MG63 (cell line): ENCODE measurements at places on chromosomes 11 and 22. TPM values are rescaled to one million over a fixed set of nuclear protein-coding genes. Genes with fewer than 3 reads are reported as not detected.

DNA sequence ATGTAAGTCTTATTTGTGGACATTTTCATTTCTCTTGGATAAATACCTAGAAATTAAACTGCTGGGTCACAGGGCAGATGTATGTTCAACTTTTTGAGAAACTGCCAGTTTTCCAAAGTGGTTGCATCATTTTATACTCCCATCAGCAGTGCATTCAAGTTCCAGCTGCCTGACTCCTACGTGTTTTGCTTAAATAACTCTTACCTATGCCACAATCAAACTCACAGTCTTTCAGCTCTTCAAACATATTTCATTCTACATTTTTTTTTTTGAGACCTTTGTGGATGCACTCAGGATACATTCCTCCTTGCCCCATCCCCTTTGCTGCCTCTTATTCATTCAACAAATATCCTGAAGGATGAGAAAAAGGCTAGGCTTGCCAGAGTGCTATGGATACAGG is 9.2 kb downstream of the TCF20 start:
- DNase-seq = no peak

- DNase-seq = no peak
These were observed 4.0 kb downstream of the FOLR3 start for GRCh38 chr11:72139500-72139899.

GRCh38 chr22:48952256-48953102 is 875.2 kb downstream of the BRD1 start:
- no peak for DNase-seq

DNA sequence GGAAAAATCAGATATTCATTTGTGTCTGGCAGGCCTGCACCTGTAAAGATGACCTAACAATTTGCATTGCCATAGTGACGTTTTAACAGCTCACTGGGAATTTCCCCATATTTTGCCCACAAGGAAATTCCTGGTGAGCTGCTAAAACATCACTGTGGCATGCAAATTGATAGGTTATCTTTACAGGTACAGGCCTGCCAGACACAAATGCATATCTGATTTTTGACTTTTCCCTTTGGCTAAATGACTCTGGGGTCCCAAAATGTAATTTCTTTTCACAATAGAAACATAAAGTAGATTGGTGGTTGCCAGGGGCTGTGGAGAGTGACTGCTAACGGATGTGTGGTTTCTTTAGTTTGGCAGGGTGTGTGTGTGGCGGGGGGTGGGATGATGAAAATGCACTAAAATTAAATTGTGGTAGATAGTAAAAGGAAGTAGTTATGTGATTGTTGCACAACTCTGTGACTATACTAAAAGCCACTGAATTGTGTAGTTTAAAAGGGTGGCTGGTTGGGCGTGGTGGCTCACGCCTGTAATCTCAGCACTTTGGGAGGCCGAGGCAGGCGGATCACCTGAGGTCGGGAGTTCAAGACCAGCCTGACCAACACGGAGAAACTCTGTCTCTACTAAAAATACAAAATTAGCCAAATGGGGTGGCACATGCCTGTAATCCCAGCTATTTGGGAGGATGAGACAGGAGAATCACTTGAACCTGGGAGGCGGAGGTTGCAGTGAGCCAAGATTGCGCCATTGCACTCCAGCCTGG is 18.5 kb upstream of the FEZ1 start:
- DNase-seq = peak; percentile 50

GRCh38 chr22:48980409-48980808 is 847.3 kb downstream of the BRD1 start:
- DNase-seq = no peak

DNA sequence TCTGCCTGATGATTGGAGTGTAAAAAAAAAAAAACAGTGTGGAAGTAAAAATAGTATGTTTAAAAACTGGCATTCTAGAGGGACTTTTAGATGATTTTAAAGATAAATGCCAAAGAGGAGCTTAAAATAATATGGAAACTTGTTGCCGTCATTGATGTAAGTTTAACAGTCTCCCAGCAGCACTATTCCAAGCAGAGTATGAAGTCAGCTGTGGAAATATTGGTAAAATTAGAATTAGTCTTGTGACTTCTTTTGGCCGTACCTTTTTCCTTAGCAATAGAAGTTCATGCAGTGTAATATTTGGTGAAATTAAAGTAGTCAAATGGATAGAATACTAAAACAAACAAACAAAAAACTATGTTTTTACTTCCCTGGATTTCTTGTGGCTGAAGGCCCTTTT is 134.9 kb downstream of the METTL15 start:
- no peak for DNase-seq

DNA sequence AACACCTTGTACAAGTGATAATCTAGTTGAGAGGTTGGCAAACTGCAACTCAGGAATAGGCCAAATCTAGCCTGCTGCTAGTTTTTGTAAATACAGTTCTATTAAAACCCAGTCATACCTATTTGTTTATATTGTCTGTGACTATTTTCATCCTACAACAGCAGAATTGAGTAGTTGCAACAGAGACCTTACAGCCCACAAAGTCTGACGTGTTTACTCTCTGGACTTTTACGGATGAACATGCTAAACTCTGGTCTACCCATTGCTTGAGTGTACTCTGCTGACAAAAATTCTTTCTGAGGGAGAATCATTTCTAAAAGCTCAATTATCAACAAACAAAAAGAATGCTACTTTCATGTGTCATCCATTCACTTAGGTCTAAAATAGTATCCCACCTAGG is 287.0 kb downstream of the DYNC2H1 start:
- no peak for DNase-seq

DNA sequence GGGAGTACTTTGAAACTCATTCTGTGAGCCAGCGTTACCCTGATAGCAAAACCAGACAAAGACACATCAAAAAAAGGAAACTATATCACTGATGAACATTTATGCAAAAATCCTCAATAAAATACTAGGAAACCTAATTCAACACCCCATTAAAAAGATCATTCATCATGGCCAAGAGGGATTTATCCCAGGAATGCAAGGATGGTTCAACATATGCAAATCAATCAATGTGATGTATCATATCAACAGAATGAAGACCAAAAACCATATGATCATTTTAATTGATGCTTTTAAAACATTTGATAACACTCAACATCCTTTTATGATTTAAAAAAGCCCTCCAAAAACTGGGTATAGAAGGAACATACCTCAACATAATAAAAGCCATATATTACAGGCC is 19.8 kb downstream of the RRP8 start:
- no peak for DNase-seq

DNA sequence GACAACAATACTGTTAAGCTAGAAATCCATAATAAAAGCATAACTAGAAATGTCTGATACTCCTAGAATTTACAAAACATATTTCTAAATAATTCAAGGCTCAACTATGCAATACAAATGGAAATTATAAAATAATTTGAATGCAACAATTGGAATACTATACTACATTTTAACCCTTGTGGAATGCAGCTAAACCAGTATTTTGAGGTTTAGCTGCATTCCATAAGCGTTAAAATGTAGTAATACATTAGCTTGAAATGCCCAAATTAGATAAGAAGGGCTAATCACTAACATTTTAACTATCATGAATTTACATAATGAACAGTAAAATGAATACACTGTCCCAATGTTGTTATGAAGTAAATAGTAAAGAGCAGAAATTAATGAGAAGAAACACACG is 617.2 kb upstream of the CHORDC1 start:
- DNase-seq = no peak

- no peak for DNase-seq
These were observed 39.0 kb upstream of the AKIP1 start for GRCh38 chr11:8871962-8872361.

PKDREJ gene
- not detected in 2 replicates for total RNA-seq

ZNF280B gene
- total RNA-seq = 0.79 and 1.1 TPM in 2 replicates

ROM1 gene
- 2.5 and 8.5 TPM in 2 replicates for total RNA-seq

GLYAT gene
- total RNA-seq = not detected in 2 replicates

VSTM5 gene
- not detected in 2 replicates for total RNA-seq

INS gene
- total RNA-seq = not detected in 2 replicates

ME3 gene
- total RNA-seq = 2.7 TPM in 1 of 2 replicates, not detected in the other

TTC36 gene
- total RNA-seq = not detected in 2 replicates

CRYBB2 gene
- total RNA-seq = not detected in 2 replicates

GRAP2 gene
- not detected in 2 replicates for total RNA-seq
